ENCODE measurements at places on chromosomes 1 and 21. TPM values are rescaled to one million over a fixed set of nuclear protein-coding genes. Genes with fewer than 3 reads are reported as not detected.

KRTAP24-1 gene
- not detected for polyA plus RNA-seq

SPTA1 gene
- 1.1 TPM for polyA plus RNA-seq

SLC26A9 gene
- 0.39 TPM for polyA plus RNA-seq

ASCL5 gene
- polyA plus RNA-seq = 0.47 TPM

OR2L3 gene
- polyA plus RNA-seq = not detected

PTCH2 gene
- 3.3 TPM for polyA plus RNA-seq

SMPDL3B gene
- polyA plus RNA-seq = 11.5 TPM

SPRR1A gene
- polyA plus RNA-seq = not detected

DIO1 gene
- 10.3 TPM for polyA plus RNA-seq

ADGRL4 gene
- 20.5 TPM for polyA plus RNA-seq

NEXN gene
- polyA plus RNA-seq = 15.3 TPM

KCNAB2 gene
- polyA plus RNA-seq = 4.4 TPM

S1PR1 gene
- 19.7 TPM for polyA plus RNA-seq

EFNA1 gene
- polyA plus RNA-seq = 76.2 TPM

LRRC7 gene
- polyA plus RNA-seq = 12.9 TPM

HSD3B1 gene
- polyA plus RNA-seq = 0.27 TPM

TRPM2 gene
- 1.2 TPM for polyA plus RNA-seq

EPB41 gene
- polyA plus RNA-seq = 54.2 TPM

SLC6A17 gene
- 0.66 TPM for polyA plus RNA-seq

TFF2 gene
- not detected for polyA plus RNA-seq

ACTL8 gene
- not detected for polyA plus RNA-seq

UBE2U gene
- polyA plus RNA-seq = 0.13 TPM

NR5A2 gene
- 2.3 TPM for polyA plus RNA-seq

UMODL1 gene
- polyA plus RNA-seq = 0.05 TPM

SPATA21 gene
- polyA plus RNA-seq = not detected

LCE1D gene
- polyA plus RNA-seq = not detected

B3GALT5 gene
- polyA plus RNA-seq = 2.2 TPM

PTGER3 gene
- polyA plus RNA-seq = 43.4 TPM

TTC22 gene
- 6.8 TPM for polyA plus RNA-seq

GCSAML gene
- 0.76 TPM for polyA plus RNA-seq

YBX1 gene
- 710 TPM for polyA plus RNA-seq

DDI2 gene
- polyA plus RNA-seq = 16.9 TPM

NCDN gene
- polyA plus RNA-seq = 20.0 TPM

IRF6 gene
- polyA plus RNA-seq = 19.4 TPM

C1orf105 gene
- 0.24 TPM for polyA plus RNA-seq

C2CD4D gene
- 0.36 TPM for polyA plus RNA-seq

OR6K2 gene
- not detected for polyA plus RNA-seq

NBPF6 gene
- not detected for polyA plus RNA-seq

MAP3K21 gene
- polyA plus RNA-seq = 24.0 TPM

TRIM45 gene
- 15.7 TPM for polyA plus RNA-seq

TSACC gene
- 2.3 TPM for polyA plus RNA-seq

A3GALT2 gene
- polyA plus RNA-seq = 0.20 TPM

MROH9 gene
- polyA plus RNA-seq = not detected

OTUD3 gene
- 17.1 TPM for polyA plus RNA-seq

FAM151A gene
- polyA plus RNA-seq = 31.8 TPM

OPTC gene
- not detected for polyA plus RNA-seq

PLPPR4 gene
- 1.7 TPM for polyA plus RNA-seq

ZFP69 gene
- polyA plus RNA-seq = 7.3 TPM

GNAT2 gene
- not detected for polyA plus RNA-seq

HES4 gene
- 33.9 TPM for polyA plus RNA-seq

IGSF9 gene
- 26.1 TPM for polyA plus RNA-seq

ZCCHC17 gene
- polyA plus RNA-seq = 55.7 TPM

FNDC5 gene
- polyA plus RNA-seq = 40.6 TPM

DMRTA2 gene
- polyA plus RNA-seq = not detected

HAO2 gene
- polyA plus RNA-seq = 107 TPM

ATP1A2 gene
- polyA plus RNA-seq = 4.0 TPM

AZIN2 gene
- 8.9 TPM for polyA plus RNA-seq

ARV1 gene
- 25.5 TPM for polyA plus RNA-seq
